NCI-H1105 (cell line): ENCODE measurements at places on chromosomes 16 and 17.

DNA sequence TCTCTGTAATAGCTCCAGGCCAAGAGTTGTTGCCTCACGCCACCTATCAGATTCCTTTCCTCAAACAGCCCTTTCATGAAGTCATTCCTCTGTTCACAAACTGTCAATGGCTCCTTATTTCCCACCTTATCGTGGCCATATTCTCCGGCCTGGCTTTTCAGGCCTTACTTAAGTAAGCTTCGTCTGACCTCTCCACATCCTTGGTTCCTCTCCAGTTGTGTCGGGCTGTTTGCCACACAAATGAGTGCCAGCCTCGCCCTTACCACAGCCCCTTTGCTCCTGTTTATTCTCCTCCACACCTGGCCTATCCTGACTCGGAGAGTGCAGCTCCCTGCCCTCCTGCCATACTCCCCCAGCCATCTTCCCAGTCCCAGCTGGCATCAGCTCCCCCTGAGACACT is 2.0 kb downstream of the TP53I13 start:
- DNase-seq = no peak

DNA sequence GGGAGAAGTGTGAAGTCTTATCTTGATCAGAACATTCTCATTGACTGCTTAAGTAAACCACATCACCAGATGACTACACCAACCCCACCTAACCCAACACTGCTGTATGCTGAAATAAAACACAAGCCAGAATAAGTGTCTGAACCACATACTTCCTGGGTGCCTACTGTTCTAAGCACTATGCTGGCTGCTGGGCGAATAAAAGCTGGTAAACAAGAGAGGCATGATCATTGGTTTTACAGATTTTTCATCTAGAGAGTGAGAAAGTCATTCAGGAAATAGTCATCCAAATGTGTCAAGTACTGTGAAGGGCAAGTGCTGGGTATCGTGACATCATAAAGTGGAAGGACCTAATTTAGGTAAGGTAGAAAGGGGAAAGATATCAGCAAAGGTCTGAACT is 199.0 kb upstream of the SOX9 start:
- DNase-seq = no peak

DNA sequence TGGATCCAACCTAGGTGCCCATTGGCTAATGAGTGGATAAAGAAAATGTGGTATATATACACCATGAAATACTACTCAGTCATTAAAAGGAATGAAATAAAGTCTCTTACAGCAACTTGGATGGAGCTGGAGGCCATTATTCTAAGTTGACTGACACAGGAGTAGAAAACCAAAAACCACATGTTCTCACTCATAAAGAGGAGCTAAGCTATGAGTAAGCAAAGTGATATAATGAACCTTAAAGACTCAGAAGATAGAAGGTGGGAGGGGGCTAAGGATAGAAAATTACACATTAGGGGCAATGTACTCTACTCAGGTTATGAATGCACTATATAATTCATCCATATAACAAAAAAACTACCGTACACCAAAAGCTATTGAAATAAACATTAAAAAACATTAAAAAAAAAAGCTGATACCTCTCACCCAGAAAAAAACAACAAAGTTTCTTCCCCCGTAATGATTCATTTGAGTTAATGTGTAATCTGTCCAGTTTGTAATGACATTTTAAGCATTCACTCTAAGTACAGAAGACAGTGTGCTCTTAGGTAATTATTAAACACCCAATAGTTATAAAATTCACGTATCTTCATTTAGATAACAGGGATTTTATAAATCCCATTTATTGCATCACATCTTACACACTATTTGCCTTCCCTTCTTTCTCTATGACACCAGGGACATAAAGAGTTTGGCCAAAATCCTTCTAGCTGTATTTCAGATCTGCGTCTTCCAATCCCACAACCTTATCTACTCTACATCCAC is 941.5 kb downstream of the CDH11 start:
- DNase-seq = no peak

DNA sequence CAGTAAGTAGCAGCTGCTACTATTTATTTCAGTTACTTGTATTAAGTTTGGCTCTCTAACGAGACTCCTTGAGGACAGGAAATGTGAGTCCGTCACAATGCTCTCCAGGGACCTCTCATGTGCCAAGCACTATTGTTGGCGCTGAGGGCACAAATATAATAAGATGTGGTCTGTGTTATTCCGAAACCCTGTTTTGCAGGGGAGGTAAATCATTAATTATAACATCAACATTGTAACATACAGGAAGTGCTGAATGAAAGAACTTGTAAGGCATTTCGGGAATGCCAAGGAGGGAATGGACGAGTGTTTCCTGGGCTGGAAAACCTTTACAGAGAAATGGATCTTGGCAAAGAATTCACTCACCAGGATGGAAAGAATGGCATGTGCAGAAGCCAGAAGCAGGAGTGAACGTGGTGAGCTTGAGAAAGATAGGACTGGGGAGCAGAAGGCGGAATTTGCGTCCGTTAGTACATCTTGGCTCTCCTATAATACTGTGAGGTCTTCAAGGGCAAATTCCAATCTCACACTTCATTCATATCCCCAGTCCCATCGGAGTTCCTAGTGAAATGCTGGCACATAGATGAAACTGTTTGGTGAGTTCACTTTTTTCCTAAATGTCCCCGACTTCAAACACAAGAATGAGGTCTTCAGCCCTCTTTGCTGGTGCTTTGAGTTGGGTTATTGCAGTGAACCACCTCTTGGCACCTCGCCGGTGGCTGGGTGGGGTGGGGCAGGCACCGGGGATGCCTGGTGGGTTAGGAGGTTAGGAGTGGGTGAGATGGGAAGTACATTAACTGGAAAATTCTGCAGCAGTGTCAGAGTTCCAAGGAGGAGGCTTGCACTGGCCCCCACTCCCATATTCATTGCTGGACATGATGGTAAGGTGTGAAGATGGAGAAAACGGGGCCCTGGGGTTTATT is 11.5 kb downstream of the TAC4 start:
- DNase-seq = no peak

- DNase-seq = no peak
Observed at GRCh38 chr16:56534847-56535383, 15.1 kb upstream of the BBS2 start.

GRCh38 chr16:86994651-86995171 is 322.5 kb downstream of the C16orf95 start:
- no peak for DNase-seq

DNA sequence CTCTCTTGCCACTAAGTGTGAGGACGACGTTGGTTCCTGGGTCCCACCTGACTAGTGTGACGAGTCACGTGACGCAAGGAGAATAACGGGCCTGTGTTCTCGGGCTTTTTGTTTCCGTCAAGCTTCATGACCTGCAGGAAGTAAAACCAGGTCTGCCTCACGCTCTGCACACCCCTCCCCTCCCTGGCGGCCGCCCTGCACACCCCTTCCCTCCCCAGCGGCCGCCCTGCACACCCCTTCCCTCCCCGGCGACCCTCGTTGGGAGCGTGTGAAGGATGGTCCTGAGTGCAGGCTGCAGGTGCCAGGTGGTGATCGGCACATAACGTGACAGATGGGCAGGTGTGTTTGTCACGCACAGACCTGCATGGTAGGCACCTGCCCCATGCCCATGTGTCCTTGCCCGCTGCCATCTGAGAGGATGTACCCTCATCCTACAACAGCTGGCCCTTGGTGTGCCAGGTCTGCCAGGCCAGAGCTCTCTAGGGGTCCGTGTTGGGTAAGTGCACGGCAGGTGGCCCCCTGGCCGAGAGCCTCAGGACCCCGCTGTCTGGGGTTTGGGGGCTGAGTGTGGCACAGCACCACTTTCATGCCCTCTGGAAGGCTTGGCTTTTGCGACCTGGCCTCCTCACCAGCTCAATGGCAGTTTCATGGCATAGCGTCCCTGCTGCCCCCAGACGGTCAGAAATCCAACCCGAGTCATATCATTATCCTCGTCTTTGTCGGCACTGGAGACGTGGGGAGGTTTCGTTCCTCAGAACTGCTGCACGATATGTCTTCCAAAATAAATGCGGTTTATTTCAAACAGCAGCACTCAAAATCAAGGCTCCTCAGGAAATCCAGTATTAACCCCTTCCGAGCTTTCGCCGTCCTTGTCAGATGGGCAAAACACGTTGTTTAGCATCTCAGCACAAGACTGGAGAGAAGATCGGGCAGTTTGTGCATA is 191.8 kb upstream of the CHMP6 start:
- no peak for DNase-seq

DNA sequence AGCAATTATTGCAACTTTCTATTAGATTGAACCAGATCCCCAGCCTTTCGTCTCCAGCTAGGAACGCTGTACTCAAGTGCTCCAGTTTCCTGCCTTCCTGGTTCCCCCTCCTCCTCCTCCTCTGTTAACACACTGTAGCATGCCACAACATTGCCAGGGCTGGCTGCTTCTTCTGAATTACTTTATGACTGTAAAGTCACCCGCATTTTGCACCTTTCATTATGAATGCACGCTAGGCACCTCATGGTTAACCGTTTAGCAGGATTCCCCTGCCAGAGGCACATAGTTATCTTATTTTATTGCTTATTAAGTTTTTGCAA is 4.5 kb downstream of the ZNF423 start:
- no peak for DNase-seq

- DNase-seq = no peak
Observed at GRCh38 chr17:79235808-79236207, 161.2 kb downstream of the ENGASE start.

DNA sequence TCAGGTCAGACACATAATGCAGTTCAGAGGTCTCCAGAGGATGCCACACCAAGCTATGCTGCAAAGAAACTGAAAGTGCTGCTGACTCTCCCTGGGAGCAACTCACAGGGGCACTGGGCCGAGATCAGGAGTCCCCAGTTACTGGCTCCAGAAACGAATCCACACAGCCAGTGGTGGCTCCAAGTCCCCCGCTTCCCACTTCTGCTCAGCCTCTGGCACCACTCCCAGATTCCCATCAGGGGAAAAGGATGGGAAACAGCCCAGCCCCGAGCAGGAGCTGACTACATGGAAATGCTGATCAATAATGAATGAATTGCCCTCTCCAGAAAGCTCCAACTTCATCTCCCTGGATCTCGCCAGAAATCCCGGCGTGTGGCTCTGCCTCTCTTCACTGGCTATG is 62.3 kb upstream of the CDH5 start:
- no peak for DNase-seq

GRCh38 chr17:61533797-61534196 is 57.2 kb downstream of the NACA2 start:
- DNase-seq = no peak

DNA sequence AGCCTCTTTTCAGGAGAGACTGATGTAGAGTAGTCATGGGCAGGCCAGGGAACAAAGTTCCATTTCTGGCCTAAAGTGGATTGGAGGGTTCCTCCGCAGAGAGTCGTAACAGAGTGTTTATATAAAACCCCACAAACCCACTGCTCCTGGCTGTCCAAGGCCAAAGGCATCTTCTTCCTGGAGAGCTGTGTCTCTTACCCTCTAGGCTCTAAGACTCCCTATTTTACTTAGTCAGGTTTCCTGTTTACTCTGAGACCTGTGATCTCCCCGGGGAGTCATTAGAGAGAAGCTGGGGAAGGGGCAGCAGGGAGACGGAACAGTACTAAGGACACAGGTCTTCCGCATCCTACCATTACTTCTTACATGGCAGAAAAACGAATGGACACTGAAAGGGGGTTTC is 69.5 kb downstream of the HIC1 start:
- no peak for DNase-seq

DNA sequence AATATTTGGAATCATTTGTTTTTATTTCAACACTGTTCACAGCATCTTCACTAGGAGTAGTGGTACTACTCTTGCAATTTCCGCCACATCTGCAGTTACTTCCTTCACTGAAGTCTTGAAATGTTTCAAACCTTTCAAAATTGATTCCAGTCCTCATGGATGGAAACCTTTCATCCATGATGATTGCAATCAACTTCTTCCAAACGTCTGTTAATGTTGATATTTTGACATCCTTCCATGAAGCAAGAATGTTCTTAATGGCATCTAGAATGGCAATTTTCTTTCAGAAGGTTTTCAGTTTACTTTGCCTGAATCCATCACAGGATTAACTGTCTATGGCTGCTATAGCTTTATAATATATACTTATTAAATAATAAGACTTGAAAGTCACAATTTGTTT is 736.8 kb upstream of the CA10 start:
- DNase-seq = no peak

GRCh38 chr17:6479622-6480302 is 35.5 kb downstream of the PIMREG start:
- no peak for DNase-seq

GRCh38 chr16:21026846-21027245 is 123.8 kb downstream of the DNAH3 start:
- no peak for DNase-seq

DNA sequence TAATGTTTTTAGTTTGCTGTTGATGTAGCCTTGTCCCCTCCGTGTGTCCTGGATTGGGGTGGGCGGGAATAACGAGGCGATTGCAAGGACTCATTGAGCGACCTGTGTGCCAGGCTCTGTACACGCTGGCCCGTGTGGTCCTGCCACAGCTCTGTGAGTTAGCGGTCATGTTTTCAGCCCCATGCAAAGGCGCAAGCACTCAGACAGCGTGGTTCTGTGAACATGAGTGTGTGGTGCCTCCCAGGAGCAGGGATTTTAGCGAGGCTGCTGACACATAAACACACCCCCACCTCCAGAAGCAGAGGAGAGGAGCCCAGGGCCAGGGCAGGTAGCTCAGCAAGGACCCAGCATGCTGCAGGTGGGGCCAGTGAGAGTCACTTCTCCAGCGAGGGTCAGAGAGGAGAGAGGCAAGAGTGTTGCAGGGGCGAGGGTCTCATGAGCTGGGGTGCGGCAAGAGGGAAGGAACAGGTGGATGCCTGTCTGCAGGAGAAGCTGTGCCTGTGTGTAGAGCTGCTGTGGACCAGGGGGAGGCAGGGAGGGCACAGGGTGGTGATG is 115.3 kb downstream of the OR1D5 start:
- no peak for DNase-seq

GRCh38 chr17:73342050-73342522 is 30.3 kb upstream of the CDC42EP4 start:
- DNase-seq = no peak

DNA sequence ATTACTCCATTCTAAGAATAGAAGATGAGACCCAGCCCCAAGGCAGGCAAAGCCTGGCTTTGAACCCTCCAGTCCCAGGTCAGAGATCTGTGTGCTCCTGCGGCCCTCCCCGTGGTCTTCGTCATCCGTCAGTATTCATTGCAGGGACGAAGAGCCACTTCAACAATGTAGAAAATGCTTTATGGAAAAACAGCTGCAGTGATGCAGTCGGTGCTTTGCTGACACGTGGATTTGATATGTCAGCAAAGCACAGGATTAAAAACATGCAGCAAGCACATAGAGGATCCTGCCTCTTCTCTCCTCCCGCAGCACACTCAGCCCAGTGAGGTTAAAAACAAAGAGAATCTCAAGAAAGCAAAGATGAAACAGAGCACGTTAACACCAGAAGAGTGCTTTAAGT is 117.1 kb upstream of the AXIN2 start:
- no peak for DNase-seq
